ENCODE measurements at places on chromosomes 1 and 21. TPM values are rescaled to one million over a fixed set of nuclear protein-coding genes. Genes with fewer than 3 reads are reported as not detected.

DNA sequence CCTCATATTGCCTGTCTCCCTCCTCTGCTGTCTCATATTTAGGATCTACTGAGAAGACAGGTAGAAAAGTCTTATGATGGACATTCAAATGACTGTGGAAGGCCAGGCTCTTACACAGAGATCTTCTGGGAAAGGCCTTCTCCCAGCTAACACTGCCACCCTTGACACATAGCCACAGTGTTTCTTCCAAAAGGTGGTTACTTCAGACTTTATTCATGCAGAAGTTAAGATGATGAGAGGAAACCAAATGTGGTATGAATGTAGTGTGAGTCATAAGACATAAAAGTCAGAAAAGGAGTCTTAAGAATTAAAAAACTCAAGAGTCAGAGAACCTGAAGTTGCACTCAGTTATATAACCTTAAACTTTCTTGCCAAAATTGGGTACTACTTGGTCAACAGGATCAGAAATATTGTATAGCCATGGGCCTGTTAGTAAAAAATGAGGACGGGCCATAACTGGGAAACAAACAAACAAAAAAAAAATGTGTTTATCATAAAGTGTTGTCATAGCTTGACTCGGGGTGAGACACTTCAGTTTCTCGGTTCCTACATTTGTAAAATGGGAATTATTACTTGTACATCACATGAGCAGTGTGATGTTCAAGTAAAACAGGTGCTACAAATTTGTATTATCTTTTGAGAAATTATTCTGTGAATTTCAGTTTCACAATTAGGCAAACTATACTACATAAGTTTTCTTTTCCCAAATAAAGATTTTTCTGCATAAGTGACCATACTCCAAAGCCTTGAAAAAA lies 1.2 kb upstream of the DENND1B start:
- DNase-seq, result no peak

- DNase-seq, result no peak
Observed at GRCh38 chr1:239939602-239940001, 152.1 kb upstream of the FMN2 start.

GRCh38 chr1:29501227-29501976 lies 265.1 kb downstream of the PTPRU start:
- DNase-seq, result no peak

DNA sequence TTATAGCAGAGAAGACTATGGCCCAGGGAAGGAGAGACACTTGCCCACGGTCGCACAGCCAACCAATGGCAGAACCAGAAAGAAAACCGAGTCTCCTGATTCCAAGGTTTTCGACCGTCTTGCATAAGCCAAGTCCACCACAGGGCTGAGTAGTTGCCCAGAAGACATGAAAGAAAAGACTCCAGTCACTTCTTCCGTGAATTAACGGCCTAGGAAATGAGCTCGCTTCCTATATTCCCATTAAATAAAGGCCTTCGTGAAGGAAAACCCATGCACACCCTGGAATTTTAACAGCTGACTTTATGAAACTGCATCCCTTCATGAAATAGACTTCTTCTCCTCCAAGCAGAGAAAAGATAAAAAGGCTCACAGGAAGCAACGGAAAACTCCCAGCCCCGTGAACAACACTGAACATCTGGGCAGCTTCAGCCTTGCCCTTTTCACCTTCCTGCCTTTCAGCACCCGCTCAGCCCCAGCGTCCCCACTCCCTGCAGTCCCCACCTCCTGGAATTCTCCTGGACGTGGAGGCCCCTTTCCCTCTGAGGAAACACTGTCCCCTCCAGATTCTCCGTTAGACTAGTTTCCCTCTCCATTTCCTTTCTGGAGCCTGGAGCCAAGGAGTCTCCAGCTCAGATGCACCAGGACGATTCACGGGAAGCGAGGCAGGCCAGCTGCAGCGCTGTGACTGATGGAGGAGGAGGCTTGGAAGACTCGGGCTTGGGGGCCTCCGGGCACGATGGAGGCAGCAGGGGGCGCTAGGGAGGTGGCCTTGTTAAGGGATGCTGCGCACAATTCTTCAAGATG lies 2.7 kb upstream of the MYOC start:
- DNase-seq, result no peak

Gene RGS8
- 0.03 TPM for polyA plus RNA-seq

Gene PM20D1
- 1.4 TPM for polyA plus RNA-seq

All from left renal pelvis (tissue), 4 donors.